ENCODE measurements at places on chromosomes 3 and 15.

DNA sequence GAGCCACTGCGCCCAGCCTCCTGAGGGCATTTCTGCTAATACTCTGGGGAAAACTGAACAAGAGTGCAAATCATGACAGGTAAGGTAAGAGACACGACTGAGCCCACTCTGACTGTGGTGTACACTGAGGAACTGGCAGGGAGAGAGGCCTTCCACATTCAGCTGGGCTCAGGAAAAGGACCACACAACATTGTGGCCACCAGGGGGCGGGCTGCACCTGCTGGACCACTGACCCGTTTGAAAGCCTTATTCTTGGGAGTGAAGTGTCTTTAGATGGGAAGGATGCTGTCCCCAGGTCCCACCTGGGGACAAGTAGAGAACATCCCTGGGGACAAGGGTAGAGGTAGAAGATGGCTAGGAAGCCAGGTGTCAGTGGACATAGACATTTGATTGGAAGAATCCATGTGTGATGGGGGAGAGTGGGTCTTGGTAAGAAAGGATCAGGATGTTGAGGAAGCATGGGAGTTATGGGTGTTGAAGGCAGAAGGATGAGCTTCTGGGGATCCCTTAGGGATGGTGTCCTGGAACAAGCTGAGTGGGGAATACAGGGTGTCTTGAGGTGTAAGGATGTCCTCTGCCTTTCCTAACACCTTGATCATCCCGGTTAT lies 6.2 kb upstream of the CTDSPL start:
- peak; percentile 86 for DNase-seq

- DNase-seq = no peak
Measured at GRCh38 chr3:98787181-98787580, 24.0 kb downstream of the ST3GAL6 start.

GRCh38 chr15:89206908-89207331 lies 14.5 kb downstream of the RLBP1 start:
- peak; percentile 79 for DNase-seq

DNA sequence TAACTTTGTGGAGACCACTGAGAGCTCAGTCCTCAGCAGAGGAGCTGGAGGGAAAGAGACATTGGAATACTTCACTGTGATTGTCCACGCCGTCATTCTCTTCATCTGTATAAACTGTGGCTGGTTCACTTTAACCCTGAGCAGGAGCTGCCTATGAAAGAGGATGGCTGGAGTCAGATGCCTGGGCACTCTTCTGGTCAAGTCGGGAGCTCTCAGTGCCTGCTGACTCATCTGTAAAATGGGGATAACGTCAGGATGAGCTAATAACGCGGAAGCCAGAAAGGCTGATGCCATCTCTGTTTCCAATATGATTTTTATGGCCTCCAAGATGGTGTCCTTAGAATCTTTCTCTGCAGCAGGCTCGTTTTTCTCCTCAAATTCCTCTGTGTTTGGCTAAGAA lies 51.6 kb upstream of the MRPS22 start:
- no peak for DNase-seq

DNA sequence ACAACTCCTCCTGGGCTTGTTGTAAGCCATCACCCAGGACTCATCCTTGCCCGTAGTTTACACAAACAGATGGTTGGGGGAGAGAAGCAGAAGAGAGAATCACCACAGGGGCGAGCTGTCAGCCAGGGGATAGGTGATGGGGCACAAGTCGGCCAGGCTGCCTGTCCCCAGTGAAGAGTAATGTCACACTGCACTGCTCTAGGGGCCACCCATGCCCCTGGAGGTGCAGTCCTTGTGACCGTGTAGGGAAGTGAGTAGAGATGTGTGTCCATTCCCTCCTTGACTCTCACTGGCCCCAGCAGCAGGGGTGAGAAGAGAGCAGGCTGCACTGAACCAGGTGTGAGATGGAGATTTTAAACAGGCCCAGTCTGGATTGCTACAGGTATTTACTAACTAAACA lies 17.1 kb upstream of the PRSS50 start:
- DNase-seq = no peak

GRCh38 chr3:60826511-60826910 lies 424.7 kb downstream of the FHIT start:
- no peak for DNase-seq

DNA sequence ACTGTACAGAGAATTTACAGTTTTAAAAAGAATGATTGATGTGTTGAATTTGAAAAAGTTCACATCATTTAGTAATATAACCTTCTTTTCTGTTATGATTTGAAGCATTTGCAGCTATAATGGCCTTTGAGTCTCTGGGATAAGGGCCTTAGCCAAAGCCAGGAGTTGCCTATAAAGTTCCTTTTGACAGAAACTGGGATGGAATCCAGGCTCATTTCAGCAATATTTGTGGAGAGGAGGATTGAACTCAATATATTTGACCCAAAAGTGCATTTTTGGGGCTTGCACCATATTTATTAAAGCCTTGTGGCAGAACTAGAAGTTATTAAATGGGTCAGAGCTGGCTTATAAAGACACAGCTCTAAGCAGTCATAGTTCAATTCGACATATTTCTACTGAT lies 348.7 kb upstream of the EPHA3 start:
- DNase-seq = no peak

All from suppressor macrophage treated with lipopolysaccharide for 4 hours (primary cell).